Activated T-cell treated with anti-CD3 and anti-CD28 coated beads for 48 hours (primary cell): ENCODE measurements at places on chromosomes 1 and 21.

DNA sequence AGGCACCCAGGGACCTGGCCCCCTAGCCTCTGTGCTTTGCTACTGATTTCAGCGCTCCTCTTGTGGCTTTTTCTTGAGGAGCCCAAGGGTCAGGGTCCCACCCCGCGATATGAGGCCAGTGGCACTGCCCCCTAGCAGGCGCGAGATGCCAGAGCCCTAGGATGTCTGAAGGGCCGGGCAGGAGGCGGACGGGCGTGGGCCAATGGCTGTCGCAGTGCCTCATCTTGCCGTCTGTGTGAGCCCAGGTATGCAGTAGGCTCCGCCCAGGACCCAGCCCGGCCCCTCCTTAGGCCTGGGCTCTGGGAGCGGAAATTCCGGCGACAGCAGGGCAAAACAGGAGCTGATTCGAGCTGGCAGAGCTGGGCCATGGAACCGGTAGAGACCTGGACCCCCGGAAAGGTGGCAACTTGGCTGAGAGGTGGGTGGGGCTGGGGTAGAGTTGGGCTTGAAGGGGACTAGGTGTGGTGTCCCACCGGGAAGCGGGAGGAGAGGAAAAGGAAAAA is at the start of gene CNKSR1:
Gene CNKSR1 (plus strand): TSS at position 310 of the 503 bp plus-strand sequence. CDS start 57 bp downstream, at position 367.
- no peak for DNase-seq

DNA sequence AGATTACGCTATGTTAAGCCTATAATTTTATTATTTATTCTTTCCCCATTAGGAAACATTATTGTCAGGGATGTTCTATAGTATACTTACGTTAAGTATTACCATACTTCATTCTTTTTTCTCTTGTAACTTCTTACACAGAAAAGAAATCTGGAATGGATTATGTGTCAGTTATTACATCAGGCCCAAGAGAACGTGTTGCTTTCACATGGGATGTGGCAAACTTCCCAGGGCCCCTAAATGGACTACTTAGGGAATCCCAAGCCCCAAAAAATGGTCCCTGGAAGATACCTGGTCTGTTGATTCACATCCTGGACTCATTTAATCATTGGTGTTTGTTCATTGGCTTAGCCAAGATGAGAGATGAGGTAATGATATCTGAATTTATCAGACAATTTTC is 249.8 kb downstream of the NRIP1 start:
- DNase-seq, result no peak

DNA sequence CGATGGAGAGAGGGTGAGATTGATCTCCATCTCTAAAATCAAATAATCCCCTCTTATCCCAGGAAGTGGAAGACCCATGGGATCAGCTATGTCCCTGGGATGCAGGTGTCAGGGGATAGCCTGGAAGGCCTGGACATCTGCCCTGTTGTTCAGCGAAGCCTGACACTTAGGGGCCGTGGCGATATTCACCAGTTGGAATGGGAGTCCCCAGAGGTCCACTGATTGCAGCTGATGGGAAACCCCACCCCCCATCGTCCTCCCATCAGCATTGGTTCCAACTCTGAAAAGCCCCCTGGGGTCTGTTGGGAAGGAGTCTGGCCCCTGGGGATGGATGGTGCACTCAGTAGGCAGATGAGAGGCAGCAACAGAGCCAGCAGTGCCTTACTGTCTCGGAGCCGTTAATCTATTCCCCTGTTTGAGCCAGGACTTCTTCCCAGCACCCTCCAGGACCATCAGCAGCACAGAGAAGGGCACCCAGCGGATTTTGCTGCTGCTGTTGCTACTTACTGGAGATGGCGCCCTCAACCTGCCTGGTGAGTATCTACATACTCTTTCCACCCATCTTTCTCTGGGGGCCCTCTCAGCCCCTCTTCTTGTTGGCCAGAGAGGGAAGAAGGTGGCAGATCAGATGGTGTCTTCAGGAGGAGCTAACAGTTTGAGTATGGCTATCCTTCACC is 13.4 kb downstream of the CATSPER4 start:
- DNase-seq, result no peak

DNA sequence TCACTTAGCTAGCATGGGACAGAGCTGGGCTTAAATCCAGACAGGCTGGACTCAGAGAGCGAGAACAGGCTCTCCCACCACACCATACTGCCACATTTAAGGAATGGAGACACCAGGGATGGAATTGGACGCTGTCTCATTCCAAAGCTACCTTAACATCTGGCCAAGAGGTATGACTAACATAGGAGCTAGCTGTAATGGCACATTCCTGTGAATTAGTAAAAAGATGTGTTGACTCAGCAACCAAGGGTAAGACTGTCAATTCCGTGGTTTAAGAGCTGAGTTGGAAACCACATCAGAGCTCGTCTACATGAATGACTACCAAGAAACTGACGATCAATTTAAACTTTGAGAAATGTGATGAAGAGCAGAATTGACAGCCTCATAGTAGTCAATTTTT is 8.3 kb upstream of the TNFRSF9 start:
- DNase-seq, result no peak

DNA sequence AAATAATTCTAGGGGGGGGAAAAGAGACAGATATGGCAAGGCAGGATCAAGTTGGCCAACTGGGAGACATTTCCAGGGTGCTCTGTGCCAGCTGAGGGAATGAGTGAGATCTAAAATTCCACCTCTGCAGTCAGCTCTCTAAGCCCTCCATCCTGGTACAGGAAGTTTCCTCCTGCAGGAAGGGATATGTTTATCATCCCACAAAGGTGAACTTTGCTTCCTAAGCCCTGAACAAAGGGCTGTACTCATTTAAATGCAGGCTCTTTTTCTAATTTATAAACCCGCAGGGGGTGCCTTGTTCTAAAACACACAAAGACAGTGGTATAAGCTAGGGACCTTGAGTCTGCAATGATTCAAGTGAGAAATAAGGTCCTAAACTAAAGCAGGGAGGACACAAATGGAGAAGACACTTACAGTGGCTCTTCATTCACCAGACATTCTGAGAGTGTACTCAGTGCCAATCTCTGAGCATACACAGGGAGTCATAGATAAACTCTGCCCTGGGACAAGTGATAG is 3.6 kb upstream of the TNFSF4 start:
- no peak for DNase-seq

- DNase-seq, result peak; percentile 12
Measured at GRCh38 chr1:43706598-43707189, 642 bp upstream of the ST3GAL3 start.

DNA sequence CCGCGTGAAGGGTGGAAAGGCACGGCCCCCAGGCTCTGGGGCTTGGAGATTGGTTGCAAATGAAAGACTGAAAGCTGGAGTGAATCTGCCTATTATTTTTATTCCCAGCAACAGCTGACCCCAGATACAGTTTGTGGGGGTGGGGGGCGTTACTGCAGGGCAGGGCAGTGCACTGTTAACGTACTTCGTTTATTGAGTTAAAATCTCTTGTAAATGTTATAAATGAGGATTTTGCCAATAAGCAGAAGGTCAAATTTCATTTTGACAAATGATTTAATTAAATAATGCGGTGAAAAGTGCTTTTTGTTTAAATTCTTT is 1.0 kb upstream of the VPS26C start:
- DNase-seq, result no peak

- DNase-seq, result no peak
Measured at GRCh38 chr1:27772036-27772931, 735 bp upstream of the STX12 start.

DNA sequence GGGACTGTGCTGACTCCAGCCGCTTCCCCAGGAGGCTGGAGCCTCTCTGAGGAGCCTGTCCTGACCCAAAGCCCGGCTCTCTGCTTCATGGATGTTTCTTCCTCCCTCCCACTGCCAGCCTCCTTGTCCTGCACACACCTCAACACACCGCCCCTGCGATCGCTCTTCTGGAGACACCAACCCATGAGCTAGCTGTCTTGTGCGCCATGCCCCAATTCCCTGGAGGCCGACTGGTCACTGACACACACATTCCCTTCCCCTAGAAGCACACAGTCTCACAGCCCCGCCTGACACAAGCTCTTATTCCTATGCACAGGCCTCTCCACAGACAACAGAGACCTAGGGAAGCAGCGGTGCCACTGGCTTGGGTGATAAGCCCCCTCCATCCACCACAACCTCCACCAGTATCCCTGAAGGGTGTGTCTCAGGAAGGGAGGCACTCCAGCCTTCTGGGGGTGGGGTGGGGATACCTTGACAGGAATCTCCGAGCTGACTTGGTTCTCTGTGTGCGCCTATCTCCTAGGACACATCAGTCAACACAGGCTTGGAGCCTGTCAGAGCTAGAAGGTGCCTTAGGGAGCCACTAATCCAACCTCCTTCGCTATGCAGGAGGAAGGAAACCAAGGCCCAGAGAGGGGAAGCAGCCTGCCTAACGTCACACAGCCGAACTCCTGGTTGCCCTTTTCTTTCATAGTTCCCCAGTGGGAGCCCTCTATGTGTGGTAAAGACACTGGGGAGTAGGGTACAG is 31.1 kb downstream of the AHDC1 start:
- no peak for DNase-seq

DNA sequence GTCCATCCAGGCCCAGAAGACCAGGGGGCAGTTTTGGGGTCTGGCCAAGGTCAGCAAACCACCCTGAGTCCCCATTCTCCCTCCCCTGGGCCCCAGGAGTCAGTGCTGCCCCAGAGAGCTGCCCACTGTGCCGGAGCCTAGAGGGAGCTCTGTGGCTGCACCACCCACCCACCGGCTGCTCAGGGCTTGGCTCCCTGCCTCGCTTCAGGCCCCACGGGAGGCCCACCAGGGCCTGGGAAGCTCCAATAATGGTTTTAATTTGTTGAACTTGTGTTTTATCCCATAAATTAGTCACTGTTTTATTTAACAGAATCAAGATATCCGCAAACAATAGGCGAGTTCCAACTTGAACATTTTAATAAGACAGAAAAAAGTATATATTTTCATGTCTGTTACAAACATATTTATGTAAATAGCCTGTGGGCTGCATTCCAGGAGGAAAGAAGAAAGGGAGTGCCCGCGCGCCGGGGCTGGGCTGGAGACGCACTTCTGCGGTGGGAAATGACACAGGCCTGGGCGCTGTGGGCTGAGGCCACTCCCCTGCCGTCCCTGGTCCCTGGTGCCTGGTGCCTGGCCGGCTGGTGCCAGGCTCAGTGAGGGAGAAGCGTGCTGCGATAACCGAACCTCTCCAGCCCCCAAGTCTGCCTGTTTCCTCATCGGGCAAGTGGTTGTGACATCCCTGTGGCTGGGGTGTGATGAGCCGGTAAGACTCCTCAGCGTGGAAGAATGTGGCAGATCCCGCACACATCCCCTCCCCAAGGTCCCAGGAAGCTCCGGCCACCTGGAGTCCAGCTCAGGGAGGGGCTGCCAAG is 160.5 kb downstream of the PEX14 start:
- no peak for DNase-seq

- DNase-seq, result no peak
Measured at GRCh38 chr1:167751676-167752075, 29.9 kb downstream of the MPZL1 start.
